ENCODE measurements at places on chromosomes 7 and 10. TPM values are rescaled to one million over a fixed set of nuclear protein-coding genes. Genes with fewer than 3 reads are reported as not detected.

- H3K4me1 ChIP-seq: no peaks in the 10 kb centered on the region
- peaks cover 8% of the 10 kb centered on the region for H3K36me3 ChIP-seq
- no peaks in the 10 kb centered on the region for H3K27me3 ChIP-seq
- no peak overlapping the region for H3K4me3 ChIP-seq
Observed at GRCh38 chr7:45015313-45015712, 15.3 kb downstream of the CCM2 start.

Gene KNDC1
- total RNA-seq: 14.3 TPM

- no peak overlapping the region for H3K27ac ChIP-seq
- no peaks in the 10 kb centered on the region for H3K36me3 ChIP-seq
- H3K4me3 ChIP-seq: no peak overlapping the region
- H3K27me3 ChIP-seq: no peaks in the 10 kb centered on the region
Observed at GRCh38 chr7:143979998-143980397, 20.1 kb upstream of the OR6B1 start.

DNA sequence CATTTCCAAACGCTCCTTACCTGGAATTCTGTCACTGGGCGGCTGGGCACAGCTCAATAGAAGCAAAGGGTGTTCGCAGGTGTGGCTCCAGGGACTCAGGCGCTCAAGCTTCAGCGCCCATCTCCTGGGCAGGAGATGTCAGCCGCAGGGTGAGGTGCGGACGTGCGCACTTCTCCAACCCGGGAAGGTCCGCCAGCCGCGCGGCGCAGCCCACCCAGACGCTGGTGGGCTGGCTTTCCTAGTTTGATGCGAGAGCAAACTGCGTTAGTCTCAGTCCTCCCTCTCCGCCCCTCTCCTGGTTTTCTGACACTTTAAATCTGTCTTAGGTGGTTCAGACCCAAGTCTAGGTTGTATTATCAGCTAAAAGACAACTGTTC, 267 bp downstream of the CALCR start:
- DNase-seq: no peak
- H3K4me3 ChIP-seq: no peak overlapping the region
- peaks cover 20% of the 10 kb centered on the region for H3K4me1 ChIP-seq
- H3K27me3 ChIP-seq: peaks cover 42% of the 10 kb centered on the region
- H3K36me3 ChIP-seq: no peaks in the 10 kb centered on the region
- H3K27ac ChIP-seq: no peak overlapping the region

Gene HOXA11
- total RNA-seq: not detected

DNA sequence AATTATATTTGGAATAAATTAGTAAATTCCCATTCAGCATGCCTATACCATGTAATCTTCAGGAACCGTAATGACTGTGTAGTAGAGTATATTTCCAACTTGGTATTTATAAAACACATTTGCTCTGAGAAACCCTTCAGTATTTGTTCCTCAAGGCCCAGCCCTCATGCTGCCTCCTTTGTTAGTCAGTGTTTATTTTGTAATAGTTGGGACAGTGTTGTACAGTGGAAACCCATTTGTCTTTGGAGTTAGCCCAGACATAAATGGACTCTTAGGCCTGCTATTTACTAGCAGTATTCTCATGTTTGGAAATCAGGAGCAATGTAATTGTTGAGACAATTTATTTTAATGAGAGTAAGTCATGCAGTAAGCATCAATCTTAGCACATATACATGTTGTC, 686.9 kb downstream of the AUTS2 start:
- DNase-seq: no peak
- no peak overlapping the region for H3K27ac ChIP-seq
- H3K4me1 ChIP-seq: no peaks in the 10 kb centered on the region
- H3K27me3 ChIP-seq: no peaks in the 10 kb centered on the region
- no peak overlapping the region for H3K4me3 ChIP-seq

Gene STK31
- 0.83 TPM for total RNA-seq

DNA sequence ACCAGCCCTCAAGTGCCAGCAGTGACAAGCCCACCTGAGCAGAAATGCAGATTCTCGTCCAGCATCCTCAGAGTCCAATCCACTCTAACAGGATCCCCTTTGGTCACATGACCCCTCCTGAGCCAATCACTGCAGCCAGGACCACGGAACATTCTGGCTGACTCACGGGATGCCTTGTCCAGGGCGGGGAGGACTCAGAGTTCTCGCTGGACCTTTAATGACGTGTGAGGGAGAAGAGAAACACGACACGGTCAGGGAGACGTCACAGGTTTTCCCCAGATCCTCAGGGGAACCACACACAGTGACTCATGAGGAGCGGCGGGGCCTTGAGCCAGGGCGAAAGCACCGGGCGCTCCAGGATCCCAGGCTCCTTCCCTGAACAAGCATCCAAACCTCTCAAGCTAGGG, 155.7 kb downstream of the PTPRN2 start:
- no peak overlapping the region for H3K4me3 ChIP-seq
- peaks cover 7% of the 10 kb centered on the region for H3K36me3 ChIP-seq
- no peak overlapping the region for H3K27ac ChIP-seq
- H3K4me1 ChIP-seq: peaks cover 18% of the 10 kb centered on the region

Gene ZNF518A
- total RNA-seq: 38.2 TPM

- H3K4me1 ChIP-seq: no peaks in the 10 kb centered on the region
- H3K27me3 ChIP-seq: no peaks in the 10 kb centered on the region
- no peak for DNase-seq
- no peaks in the 10 kb centered on the region for H3K36me3 ChIP-seq
- no peak overlapping the region for H3K4me3 ChIP-seq
Observed at GRCh38 chr7:121182902-121183301, 145.9 kb upstream of the WNT16 start.

Gene LBX1
- 1.9 TPM for total RNA-seq

DNA sequence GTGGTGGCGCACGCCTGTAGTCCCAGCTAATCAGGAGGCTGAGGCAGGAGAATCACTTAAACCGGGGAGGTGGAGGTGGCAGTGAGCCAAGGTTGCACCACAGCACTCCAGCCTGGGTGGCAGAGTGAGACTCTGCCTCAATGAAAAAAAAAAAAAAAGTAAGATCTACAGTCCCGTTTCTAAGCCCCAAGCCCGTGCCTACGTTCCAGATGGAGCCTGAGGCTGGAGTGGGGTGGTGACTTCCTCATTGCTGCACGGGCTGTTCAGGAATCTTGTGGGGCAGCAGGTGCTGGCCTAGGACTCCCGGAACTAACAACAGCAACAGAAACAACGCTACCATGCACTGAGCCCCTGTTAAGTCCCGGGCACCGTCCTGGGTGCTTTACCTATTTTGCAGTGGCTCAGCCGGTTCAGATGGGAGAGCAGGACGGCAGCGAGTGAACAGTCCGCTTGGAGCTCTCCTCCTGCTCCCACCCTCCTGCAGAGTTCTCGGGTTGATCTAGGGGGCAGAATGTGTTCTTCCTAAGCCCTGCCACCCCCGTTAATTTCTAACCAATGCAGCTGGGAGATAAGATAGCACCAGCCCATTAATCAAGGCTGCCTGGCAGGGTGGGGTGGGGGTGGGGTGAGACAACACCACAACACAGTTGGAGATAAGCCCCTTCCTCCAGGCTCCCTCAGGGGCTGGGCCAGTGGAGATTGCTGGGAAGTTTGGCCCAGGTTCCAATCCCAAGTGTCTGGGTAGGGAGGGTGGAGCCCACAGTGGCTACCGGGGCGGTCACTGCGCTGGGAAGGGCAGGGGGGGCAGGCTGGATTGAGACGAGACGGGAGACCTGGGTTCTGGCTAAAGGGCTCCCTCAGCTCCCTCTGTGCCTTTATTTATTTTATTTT, 17.0 kb upstream of the SFRP5 start:
- no peak overlapping the region for H3K27ac ChIP-seq
- DNase-seq: no peak
- H3K4me3 ChIP-seq: no peak overlapping the region
- no peaks in the 10 kb centered on the region for H3K36me3 ChIP-seq
- H3K4me1 ChIP-seq: peaks cover 22% of the 10 kb centered on the region

- no peaks in the 10 kb centered on the region for H3K27me3 ChIP-seq
- no peak overlapping the region for H3K27ac ChIP-seq
- DNase-seq: no peak
Observed at GRCh38 chr7:11155883-11156282, 182.2 kb downstream of the PHF14 start.

Data from spinal cord (tissue), 10 donors.